ENCODE measurements at places on chromosomes 2 and 18. TPM values are rescaled to one million over a fixed set of nuclear protein-coding genes. Genes with fewer than 3 reads are reported as not detected.

Gene TWIST2
- total RNA-seq = 11.5 TPM

Gene TFCP2L1
- total RNA-seq = 23.4 TPM

Gene GNLY
- 24.1 TPM for total RNA-seq

Gene CD207
- total RNA-seq = 2.2 TPM

Gene TMEM163
- 19.3 TPM for total RNA-seq

Gene FKBP1B
- 11.7 TPM for total RNA-seq

Gene DSC1
- total RNA-seq = not detected

Gene GALR1
- not detected for total RNA-seq

Gene NPPC
- total RNA-seq = not detected

Gene RUFY4
- 0.20 TPM for total RNA-seq

Gene SCN1A
- total RNA-seq = 21.5 TPM

Gene CDH2
- not detected for total RNA-seq

Gene CCDC150
- 2.1 TPM for total RNA-seq

Gene SERPINB3
- not detected for total RNA-seq

Gene LMAN1
- 159 TPM for total RNA-seq

Gene SPATA3
- total RNA-seq = not detected

Gene MARCHF4
- 0.06 TPM for total RNA-seq

Gene CENPA
- total RNA-seq = not detected

Gene ERMN
- 0.40 TPM for total RNA-seq

Gene CABLES1
- total RNA-seq = 42.7 TPM

Gene RAB6D
- 0.17 TPM for total RNA-seq

Gene RSAD2
- 17.2 TPM for total RNA-seq

Gene CFAP53
- total RNA-seq = 1.8 TPM

Gene DDX1
- 63.6 TPM for total RNA-seq

Gene SLC8A1
- total RNA-seq = 22.0 TPM

Gene UPP2
- total RNA-seq = not detected

Gene ACMSD
- not detected for total RNA-seq

Measured in upper lobe of left lung (tissue), 6 donors.